ENCODE measurements at places on chromosomes 7 and 10.

DNA sequence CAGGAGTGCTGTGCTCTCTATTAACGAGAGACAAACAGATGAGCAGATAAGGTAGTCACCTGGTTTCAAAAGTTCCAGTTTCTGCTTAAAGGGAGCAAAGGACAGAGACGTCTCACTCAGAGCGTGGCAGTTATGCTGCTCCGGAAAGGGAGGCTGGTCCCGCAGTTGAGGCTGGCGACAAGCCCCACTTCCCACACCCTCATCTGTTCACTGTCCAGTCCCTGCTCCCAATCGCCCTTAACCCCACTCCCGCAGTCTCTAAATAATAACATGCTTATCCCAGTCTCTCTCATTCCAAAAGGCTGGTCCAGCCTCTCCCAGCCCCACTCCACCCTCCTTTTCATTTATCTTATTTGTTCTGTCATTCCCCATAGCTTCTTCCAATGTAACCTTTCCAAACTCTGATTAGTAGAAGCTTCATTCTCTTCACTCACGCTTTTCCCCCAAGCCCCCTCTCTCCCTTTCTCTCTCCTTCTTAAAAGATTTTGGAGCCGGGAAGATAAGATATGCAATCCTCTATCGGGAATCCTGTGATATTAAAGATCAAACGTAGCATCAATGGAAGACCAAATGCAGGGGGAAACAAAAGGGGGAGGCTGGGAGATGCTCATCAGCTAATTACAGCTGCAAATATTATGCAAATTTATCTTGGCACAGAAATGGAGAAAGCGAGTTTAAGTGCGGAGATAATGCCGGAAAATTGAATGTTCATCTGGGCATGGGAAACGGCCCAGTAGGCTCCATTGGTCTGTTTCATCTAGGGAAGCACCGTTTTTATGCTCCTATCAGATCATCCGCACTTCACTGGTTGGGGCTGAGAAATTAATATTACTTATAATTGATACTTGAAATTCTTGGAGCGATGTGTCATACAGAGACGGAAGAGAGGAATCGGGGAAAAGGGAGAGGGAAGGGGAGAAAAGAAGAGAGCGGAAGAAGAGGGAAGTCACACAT is 16.3 kb upstream of the GATA3 start:
- DNase-seq, result no peak

- DNase-seq, result no peak
Observed at GRCh38 chr7:158284121-158284520, 303.5 kb downstream of the PTPRN2 start.

DNA sequence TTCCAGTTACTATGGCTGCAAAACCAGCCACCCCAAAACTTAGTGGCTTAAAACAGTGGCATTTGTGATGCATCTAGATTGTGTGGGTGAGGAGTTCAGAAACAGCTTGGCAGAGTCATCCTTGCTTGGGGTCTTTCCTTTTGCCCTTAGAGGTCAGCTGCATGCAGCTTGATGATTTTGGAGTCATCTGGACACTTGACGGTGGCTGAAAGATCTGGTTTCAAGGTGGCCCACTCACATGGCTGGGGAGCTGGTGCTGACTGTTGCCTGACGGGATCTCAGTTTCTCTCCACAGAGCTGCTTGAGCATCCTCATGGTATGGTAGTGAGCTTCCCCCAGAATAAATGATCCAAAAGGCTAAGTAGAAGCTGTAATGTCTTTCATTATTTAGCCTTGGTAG is 191.3 kb upstream of the GALNT17 start:
- DNase-seq, result no peak

GRCh38 chr7:151314401-151314800 is 27.2 kb upstream of the NUB1 start:
- no peak for DNase-seq

DNA sequence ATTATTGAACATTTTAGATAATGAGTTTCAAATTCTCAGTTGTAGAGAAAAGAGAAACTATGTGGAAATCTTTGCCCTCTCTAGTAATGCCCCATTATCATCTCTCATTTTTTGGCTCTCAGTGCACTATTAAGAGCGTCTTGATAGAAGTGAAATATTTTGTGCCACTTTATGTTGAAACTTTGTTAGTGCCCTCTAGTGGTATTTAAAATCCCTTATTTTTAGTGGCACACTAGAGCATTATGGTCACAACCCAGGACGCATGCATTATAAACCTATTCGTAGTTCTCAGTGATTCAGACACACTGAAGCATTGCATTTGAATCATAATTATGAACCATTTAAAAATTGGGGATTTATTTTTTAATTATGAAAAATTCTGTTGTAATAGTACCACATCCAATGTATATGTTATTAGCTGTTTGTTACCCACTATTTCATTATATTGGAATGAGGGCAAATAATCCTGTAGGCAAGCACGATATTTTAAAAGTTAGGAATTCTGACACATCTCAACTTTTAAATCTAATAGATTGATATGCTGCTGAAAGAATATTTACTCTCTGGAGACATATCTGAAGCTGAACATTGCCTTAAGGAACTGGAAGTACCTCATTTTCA is 21.9 kb downstream of the PDCD4 start:
- DNase-seq, result no peak

DNA sequence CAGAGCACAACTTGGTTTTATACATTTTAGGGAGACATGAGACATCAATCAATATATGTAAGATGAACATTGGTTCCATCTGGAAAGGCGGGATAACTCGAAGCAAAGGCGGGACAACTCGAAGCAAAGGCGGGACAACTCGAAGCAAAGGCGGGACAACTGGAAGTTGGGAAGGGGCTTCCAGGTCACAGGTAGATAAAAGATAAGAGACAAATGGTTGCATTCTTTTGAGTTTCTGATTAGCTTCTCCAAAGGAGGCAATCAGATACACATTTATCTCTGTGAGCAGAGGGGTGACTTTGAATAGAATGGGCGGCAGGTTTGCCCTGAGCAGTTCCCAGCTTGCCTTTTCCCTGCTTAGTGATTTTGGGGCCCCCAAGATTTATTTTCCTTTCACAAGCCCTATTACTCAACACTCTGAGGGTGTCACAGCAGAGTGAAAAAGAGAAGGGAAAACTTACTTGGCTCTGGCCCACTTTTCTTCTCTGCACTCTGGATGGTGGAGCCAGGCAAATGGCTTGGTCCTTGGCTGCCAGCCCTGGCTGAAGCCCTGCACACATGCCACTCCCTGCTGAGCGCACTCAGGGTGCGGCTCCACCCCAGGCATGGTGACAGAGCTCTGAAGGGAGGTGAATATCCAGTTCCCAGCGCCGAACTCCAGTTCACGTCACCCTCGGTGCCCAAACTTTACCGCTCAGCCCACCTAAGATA is 46.7 kb downstream of the PARD3 start:
- no peak for DNase-seq

DNA sequence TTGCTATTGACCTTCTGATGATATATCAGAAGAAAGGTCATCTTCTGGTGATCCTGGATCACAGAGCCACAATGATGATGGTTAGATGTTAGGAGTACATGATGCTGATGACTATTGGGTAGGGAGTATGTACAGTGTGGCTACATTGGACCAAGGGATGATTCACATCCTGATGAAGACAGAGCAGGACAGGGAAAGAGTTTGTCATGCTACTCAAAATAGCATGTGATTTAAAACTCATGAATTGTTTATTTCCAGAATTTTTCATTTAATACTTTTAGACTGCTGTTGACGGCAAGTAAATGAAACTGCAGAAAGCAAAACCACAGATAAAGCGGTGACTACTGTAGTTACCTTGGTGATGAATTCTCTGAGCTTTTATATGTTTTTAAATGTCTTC is 397.3 kb downstream of the PPP1R3A start:
- DNase-seq, result no peak

DNA sequence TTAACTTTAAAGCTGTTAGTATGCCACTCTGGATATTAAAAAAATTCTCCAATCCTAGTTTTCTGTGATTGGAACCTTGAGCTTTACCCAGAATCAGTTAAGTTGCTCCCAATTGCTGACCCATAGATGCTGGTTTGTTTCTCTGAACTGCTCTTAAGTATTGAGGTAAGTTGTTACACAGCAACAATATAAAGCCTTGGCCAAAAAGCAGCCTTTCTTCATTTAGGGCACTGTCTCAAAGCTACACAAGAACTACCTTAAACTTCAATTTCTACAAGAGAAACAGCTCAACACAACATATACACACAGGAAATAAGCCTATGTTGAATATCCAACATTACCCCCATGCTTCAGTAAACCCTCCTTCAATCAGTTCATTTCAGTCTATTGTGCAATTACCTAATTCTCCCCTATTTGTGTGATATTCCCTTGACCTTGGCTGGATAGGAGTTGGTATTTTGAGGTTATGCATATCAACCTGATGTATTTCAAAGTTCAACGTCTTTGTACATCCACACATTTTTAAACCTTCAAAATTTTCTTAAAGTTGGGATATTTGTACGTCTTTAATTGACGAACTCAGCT is 11.5 kb downstream of the HNRNPA2B1 start:
- no peak for DNase-seq

DNA sequence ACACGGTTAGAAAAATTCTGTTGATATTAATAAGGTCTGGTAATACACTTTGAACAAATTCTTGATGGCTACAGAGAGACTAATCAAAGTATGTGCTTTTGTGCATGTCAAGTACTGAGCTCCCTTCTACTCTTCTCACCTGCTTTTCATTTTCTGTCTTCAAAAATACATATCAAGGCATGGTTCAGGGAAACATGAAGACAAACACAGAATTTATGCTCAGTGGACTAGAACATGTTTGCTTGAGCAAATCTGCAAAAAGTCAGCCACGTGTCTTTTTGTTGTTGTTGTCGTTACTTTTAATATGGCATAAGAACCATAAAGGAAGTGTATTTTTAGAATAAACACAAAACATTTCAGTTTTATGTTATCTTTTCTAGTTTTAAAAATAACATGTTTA is 21.9 kb downstream of the CDK13 start:
- no peak for DNase-seq

GRCh38 chr10:43409385-43410109 is 561 bp upstream of the HNRNPF start:
- DNase-seq, result peak; percentile 58

- DNase-seq, result no peak
Observed at GRCh38 chr7:11193131-11193867, 219.6 kb downstream of the PHF14 start.

DNA sequence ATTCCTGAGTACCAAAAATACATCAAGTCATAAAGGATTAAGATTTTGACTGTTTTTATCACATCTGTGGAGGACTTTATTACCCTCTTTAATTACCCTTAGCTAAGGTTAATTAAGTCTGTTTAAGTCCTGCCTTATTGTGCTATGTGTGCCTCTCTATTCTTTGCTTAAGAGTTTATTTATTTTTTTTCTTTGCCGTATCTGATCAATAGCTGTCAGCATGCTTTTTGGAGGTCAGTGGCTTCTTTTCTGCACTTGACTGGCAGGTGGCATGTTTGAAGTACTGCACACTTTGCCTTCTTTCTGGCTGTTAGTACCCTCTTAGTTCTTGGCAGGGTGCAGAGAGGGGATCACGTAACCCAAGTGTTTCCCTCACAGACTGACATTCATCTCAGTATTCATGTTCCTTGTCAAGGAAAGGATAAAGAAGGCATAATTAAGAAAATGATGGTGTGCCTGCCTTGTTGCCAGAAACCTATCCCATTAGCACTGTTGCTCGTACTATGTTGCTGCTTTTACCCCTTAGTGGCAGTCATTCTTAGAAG is 225.8 kb downstream of the EXOC4 start:
- no peak for DNase-seq

DNA sequence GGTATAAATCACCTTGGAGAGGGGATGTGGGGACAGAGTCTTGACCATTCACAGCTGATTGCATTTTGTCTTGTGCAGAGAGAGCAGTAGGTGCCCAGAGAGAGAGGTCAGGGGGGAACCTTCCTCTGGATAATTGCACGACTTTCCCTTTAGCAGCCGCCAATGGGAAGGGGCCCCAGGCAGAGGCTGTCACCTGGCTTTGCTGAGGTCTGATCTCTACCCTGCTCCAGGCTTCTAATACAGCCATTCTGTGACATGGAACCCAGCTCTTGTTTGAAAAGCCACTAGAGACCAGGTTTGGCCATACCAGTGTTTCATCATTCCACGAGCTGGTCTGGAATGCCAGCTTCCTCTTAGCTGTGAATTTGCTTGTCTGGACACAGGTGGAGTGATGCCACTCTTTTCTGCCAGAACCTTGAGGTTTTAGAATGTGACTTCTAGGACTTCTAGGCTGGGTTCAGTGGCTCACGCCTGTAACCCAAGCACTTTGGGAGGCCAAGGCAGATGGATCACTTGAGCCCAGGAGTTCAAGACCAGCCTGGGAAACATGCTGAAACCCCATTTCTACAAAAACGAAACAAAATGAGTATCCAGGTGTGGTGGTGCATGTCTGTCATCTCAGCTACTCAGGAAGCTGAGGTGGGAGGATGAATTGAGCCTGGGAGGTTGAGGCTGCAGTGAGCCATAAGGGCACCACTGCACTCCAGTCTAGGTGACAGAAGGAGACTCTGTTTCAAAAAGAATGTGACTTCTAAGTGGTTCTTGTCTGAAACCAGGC is 159.9 kb downstream of the CAMK1D start:
- no peak for DNase-seq

DNA sequence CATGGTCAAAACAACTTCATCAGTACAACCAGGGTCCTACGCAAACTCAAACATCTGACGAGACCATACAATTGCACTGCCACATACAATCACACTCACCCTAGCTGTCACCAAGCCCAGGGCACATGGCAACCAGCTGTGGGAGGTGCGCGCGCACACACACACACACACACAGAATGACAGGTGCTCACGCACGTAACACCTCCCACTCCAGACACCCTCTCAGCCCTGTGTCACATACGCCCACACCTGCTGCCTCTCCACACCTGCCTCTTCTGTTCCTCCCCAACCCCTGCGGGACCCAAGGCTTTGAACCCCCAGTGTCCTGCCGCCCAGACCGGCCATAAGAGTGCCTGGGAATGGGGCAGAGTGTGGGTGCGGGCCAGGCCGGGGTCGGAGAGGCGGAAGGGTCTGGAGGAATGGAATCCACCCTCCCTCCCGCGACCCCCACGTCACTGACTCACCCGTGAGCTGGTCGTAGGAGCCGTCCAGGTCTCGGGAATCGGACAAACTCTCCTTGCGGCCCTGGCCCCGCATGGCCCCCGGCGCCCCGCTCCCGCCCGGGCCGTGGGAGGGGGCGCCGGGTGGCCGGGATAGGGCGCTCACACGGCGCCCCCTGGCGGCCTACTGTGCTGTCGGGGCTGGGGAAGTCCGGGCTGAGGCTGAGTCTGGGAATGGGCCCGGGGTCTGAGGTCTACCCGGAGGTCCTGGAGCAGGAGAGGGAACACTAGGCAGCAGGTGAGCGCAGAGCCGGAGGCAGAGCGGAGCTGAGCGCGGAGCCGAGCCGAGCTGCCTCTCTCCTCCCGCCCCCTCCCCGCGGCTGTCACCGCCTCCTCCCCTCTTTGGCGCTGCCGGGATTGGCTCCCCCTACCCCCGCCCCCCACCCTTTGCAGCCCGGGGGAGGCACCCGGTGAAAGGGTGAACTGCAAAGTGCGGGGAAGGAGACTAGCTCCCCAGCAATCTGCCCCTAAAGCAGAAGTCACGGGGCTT is at the start of gene KCNIP2:
Gene KCNIP2, minus strand, starts transcription at position 769 of the 990 bp plus-strand sequence. Its CDS starts 232 bp downstream, at position 537.
- DNase-seq, result peak; percentile 62

GRCh38 chr7:55521917-55522902 is 50.1 kb downstream of the VOPP1 start:
- DNase-seq, result no peak

- no peak for DNase-seq
Observed at GRCh38 chr10:109327266-109327665, 596.0 kb downstream of the XPNPEP1 start.

GRCh38 chr7:25028370-25029021 is 48.5 kb upstream of the OSBPL3 start:
- DNase-seq, result no peak

Data from stimulated activated CD8-positive, alpha-beta memory T cell treated with anti-CD3 and anti-CD28 coated beads, Interleukin-4, amount 100 ng/mL, for 4 hours (primary cell).